ENCODE measurements at places on chromosomes 11 and 22.

GRCh38 chr11:61468002-61468401 lies 38.1 kb downstream of the SDHAF2 start:
- no peak for DNase-seq

- DNase-seq, result no peak
Observed at GRCh38 chr11:62817129-62817528, 11.9 kb upstream of the NXF1 start.

DNA sequence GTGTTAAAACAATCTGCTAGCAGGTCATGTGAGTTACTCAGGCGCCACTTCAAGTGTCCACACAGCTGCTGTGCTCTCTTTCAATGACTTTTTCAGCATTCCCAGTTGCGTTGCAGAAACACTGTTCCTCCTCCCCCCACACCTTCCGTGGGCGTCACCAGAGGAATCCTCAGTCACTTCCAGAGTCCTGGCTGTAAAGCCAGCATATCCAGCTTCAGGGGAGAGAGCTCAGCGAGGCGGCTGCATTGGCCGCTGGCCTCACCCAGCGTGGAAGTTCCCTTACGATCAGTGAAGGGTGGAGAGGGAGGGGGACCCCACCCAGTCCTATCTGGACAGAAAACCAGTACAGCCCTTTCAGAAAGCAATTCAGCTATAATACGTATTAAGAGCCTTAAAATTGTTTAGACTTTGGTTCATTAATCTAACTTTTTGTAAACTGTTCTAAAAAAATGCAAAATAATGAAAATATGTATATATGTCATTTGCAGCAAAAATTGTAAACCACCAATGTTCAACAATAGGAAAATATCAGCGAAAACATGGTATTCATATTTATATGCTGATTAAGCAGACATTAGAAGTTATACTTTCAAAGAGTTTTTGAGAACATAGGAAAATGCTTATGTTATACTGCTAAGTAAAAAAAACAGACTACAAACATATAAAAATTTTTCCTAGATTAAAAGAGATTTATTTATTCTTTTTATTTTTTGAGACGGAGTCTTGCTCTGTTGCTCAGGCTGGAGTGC lies 2.8 kb upstream of the ANO9 start:
- no peak for DNase-seq

GRCh38 chr22:19753996-19754700 lies 6.4 kb upstream of the TBX1 start:
- no peak for DNase-seq

- no peak for DNase-seq
Observed at GRCh38 chr11:81444297-81444696, 1289.4 kb downstream of the FAM181B start.

- DNase-seq, result no peak
Observed at GRCh38 chr11:88484873-88485621, 147.5 kb upstream of the CTSC start.

DNA sequence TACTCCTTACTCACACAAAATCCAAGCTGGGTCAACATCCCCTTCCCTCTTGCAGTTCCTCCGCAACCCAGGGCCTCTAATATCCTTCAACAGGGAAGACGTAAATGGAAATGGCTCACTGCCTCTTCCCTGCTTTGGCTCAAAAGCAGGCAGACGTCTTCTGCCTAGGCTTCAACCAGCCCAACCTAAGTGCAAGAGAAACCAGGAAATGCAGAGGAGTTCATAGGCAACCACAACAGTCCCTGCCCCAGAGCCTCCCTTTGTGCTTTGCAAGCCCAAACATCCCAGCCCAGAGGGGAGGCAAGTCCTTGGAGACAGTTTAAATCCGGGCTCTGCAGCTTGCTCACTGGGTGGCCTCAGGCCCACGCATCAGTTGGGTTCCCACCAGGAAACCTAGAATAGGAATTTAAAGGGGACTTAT lies 33.3 kb downstream of the CD6 start:
- DNase-seq, result no peak

GRCh38 chr11:116492600-116492999 lies 280.2 kb downstream of the BUD13 start:
- DNase-seq, result no peak

- DNase-seq, result no peak
Observed at GRCh38 chr11:42841556-42841955, 470.2 kb upstream of the API5 start.

DNA sequence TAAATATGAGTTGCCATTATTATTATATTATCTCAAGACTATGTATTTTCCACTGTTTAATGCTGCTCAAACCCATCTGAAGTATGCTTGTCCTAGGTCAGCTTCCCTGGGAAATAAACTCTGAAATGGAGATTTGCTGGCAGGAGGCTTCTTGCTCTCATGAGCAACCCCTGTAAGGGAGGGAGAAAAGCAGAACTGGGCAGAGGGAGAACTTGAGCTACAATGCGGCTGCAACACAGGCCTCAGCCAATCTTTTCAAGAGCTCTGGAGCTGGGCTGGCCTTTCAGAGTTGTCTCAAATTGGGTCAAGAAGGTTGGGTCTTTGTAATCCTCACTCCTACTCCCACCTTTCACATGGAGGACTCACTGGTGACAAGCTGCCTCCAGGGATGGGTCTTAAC lies 412.6 kb downstream of the TENM4 start:
- DNase-seq, result no peak

DNA sequence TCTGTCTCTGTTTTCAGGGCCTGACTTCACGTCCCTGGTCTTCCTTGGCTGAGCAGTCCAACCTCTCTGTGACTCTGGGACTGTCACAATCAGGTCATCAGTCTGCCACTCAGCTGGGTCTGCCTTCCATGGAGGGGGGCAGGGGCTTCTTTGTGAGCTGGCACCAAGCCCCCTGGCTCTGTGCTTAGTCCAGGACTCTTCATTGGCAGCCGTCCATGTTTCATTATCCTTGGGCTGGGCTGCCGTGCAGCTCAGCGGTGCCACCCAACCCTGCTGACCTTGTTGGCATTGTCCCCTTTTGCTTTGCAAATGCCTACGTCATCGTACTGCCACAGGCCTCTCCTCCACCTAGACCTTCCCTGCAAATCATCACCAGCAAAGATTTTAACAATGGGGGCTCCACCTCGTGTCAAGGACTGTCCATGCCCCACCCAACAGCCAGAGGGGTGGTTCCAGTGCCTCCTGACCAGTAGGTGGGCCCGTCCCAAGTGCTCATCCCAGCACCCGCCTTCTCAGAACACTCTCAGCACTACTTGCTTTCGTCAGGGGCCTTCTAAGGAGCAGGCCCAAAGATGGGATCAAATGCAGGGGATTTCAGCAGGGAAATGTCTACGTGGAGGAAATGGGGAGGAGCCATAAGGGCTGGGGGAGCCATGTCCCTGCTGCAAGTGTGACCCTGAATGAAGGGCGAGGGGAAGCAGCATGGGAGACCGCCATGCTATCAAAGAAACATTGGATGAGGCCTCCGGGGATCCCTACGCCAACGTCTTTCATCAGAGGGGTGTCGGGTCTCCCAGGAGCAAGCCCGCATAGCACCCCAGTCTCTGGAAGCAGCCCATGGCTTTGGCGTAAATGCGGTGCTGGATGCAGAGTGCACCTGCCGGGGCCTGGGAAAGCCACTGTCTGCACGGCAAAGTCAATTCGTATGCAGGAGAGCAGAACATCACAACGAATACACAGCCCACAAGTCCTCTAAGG lies 18.2 kb downstream of the KRTAP5-6 start:
- DNase-seq, result no peak

GRCh38 chr11:59423835-59424234 lies 2.4 kb downstream of the OR5A2 start:
- DNase-seq, result no peak

- DNase-seq, result no peak
Observed at GRCh38 chr22:49528420-49528720, 299.3 kb downstream of the BRD1 start.

DNA sequence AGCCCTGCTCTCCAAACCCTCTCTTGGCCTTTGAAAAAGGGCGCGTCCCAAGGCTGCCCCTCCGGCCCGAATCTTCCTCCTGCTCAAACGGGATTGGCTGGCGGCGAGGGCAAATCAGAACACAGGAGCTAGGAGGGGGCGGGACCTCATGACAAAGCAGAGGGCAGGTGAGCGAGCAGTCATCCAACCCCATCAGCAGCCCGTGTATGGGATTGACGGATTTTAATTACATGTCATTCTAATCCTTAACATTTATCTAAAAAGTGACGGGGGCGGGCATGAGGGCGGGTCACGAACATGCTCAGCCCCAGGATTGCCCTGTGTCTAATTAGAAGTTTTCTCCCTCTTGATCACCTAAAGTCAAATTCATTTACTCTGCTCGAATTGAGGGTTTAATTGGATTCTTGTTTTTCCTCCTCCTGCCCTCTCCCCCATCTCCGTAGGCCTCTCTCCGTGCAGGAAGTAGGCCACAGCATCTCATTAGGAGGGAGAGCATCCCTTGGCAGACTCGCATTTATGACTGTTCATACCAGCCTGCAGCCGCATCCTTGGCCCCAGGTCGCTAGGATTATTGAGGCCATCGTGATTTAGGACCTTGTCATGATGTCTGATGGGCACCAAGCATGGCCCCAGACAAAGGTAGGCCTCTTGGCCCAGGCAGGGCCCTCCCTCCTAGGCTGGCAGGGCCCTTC lies 147.1 kb downstream of the CHST1 start:
- no peak for DNase-seq

DNA sequence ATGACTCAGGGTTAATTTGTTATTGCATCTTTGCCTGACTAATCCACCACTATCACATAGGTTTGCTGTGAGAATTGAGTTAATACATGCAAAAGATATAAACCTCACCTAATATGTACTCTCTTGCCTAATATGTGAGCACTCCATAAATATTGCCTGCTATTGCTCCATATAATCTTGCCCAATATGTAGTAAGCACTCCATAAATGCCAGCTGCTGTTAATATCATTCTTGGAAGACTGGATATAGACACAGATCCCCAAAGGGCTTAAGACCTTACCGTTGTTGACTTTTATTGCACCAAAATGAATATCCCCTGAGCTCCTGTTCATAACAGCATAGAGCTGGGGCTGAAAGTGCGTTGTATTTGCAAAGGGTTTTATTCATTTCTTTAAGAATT lies 27.0 kb upstream of the LRRC55 start:
- no peak for DNase-seq

DNA sequence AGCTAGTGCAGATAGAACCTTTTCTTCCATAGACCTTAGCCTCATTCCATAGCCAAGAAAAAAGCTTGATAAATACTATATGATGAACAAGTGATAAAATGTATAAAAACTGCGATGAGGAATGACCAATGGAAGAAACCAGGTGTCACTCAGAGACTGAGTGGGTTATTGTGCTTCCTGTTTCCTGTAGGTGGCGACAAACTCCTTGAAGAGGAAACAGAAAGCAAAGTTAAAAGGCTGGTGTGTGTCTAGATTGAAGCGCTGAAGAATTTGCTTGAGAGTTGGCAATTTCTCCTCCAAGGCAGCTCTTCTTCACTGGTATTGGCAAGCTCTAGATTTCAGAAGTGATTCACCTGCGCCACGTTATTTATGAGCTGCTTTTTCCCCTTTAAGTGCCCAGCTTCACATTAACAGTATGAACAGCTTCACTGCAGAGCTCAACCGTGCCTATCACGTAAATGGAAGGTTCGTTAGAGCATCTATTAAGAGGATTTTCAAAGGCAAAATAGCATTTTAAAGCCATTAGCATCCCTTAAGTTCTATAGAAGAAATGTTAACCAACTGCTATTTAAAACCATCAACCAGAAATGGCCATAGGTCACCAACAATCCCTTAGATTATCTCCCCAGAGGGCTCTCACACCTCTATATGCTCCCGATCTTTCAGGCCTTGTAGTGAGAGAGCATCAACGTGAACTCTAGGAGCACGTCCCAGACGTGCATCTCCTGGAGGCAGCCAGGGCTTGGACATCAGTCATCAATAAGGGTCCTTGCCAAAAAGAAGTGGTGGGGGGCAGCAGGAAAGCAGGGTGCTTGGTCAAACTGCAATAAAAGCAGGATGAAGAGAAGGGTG lies 179.4 kb downstream of the CADM1 start:
- no peak for DNase-seq

DNA sequence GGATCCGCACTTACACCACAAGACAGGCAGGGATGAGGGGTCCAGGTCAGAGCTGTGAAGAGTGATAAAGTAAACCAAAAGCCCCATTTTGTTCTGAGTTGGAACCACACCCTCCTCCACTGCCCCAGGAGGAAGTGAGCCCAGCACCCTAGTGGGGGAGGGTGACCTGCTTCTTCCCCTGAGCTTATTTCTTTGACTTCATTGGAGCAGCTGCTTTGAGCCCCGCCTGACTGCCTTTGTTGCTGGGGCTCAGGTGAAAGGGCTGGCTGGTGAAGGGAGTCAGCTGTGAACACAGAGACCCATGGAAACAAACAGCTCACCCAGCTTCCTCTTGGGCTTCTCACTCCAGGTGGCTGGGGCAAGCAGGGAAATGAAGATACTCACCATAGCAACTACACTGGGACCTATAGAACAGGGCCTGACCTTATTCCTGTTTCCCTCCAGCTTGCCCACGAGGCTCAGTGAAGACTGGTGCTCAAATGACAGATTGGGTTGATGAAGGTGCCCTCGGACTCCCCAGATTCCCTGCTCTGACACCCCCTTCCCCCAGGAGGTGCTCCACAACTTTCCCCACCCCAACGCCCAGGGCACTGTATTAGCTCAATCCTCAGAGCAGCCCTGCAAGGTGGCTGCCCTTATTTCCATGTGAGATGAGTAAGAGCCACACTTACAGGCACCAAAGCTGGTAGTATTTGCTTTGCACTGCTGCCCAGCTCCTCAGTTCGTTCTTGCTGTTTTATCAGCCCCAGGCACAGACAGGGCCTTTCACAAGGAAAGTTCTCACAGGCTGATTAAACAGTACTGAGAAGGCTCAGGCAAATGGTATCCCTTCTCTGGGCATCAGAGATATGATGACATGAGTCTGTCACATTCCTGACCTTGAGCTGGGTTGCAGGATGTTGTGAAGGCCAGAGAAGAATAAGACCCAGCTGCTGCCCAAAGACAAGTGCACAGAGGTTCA lies 2.4 kb downstream of the UCP2 start:
- DNase-seq, result no peak
